ENCODE measurements at places on chromosomes 11 and 22.
A peak's percentile ranks its signal among the peaks of the same experiment; 100 is the strongest.

DNA sequence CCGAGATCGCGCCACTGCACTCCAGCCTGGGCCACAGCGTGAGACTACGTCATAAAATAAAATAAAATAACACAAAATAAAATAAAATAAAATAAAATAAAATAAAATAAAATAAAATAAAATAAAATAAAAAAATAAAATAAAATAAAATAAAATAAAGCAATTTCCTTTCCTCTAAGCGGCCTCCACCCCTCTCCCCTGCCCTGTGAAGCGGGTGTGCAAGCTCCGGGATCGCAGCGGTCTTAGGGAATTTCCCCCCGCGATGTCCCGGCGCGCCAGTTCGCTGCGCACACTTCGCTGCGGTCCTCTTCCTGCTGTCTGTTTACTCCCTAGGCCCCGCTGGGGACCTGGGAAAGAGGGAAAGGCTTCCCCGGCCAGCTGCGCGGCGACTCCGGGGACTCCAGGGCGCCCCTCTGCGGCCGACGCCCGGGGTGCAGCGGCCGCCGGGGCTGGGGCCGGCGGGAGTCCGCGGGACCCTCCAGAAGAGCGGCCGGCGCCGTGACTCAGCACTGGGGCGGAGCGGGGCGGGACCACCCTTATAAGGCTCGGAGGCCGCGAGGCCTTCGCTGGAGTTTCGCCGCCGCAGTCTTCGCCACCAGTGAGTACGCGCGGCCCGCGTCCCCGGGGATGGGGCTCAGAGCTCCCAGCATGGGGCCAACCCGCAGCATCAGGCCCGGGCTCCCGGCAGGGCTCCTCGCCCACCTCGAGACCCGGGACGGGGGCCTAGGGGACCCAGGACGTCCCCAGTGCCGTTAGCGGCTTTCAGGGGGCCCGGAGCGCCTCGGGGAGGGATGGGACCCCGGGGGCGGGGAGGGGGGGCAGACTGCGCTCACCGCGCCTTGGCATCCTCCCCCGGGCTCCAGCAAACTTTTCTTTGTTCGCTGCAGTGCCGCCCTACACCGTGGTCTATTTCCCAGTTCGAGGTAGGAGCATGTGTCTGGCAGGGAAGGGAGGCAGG, at the start of gene GSTP1:
Gene GSTP1, plus strand, starts transcription at position 566 of the 958 bp plus-strand sequence. Its CDS starts 32 bp downstream, at position 598.
- peak; percentile 98 for DNase-seq

DNA sequence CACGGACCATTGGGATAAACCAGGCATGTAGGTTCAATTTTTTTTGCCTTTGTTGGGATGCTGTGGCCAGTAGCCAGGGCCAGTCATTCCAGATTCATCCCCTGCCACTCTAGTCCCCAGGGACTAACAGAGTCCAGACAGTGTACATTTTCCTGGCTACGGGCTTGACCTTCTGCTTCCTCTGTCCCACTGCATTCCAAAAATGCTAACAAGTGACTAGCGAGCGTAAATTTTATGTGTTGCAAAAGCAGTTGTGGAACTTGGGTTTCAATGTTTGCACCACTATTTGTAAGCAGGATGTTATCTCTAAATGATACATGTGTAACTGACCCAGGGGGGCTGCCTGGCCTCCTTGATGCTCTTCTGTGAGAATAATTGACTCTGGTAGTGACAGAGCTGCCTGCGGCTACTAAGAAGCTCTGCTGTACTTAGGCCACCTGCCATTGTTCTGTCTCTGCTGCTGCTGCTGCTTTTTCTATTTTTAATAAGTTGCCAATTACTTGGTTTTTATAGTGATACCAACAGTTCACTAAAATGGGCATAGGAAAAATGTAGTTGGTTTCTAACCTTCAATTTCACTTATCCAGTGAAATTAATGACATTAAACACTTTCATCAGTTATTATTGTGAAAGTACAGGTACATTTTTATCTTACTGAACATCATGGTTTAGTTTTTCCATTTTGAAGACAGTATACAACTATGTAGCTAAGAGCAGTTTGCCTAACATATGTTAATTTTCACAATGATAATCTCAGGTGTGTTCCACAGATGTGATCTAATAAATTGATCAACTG, 26.8 kb downstream of the TNRC6B start:
- no peak for DNase-seq

GRCh38 chr11:87394924-87395323, 357.2 kb downstream of the TMEM135 start:
- no peak for DNase-seq

DNA sequence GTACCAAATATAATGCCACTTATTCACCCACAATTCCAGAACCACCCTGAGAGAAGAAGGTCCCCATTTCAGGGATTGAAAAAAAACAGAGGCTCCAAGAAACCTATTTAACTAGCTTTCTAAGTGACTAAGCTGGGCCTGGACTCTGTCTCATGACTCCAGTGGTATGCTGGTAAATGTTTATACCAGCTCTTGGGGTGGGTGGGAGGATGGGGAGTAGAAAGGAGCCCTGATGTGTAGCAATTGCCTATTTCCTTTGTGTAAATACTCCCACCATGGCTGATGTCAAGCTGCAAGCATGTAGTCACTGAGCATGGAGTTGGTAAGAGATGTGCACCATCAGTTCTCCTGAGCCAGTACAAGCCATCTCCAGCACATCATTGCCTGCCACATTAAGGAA, 2.8 kb downstream of the PRG3 start:
- DNase-seq = no peak

- DNase-seq = peak; percentile 93
Measured at GRCh38 chr11:71563406-71563805, 2.0 kb upstream of the KRTAP5-10 start.

GRCh38 chr11:3855808-3856491, 486 bp downstream of the STIM1 start:
- peak; percentile 73 for DNase-seq

DNA sequence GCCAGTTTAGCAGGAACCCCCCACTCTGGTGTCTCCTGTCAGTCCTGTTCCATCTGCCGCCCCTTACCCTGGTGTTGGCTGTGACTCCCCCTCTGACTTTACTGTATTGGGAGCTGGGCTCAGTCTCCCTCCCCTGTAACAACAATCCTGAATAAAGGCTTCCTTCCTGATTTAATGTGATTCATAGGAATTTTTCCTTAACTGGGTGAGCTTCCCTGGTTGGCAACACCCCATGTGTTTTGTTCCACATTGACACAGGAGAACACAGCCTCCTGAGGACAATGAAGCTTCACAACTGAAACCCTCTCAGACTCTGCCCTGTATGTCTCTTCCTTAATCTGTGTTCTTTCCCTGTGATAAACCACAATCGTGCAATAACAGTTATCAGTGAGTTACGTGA, 8.4 kb downstream of the APOL4 start:
- no peak for DNase-seq

- DNase-seq = peak; percentile 91
Measured at GRCh38 chr11:45333001-45333971, 47.1 kb upstream of the SYT13 start.

DNA sequence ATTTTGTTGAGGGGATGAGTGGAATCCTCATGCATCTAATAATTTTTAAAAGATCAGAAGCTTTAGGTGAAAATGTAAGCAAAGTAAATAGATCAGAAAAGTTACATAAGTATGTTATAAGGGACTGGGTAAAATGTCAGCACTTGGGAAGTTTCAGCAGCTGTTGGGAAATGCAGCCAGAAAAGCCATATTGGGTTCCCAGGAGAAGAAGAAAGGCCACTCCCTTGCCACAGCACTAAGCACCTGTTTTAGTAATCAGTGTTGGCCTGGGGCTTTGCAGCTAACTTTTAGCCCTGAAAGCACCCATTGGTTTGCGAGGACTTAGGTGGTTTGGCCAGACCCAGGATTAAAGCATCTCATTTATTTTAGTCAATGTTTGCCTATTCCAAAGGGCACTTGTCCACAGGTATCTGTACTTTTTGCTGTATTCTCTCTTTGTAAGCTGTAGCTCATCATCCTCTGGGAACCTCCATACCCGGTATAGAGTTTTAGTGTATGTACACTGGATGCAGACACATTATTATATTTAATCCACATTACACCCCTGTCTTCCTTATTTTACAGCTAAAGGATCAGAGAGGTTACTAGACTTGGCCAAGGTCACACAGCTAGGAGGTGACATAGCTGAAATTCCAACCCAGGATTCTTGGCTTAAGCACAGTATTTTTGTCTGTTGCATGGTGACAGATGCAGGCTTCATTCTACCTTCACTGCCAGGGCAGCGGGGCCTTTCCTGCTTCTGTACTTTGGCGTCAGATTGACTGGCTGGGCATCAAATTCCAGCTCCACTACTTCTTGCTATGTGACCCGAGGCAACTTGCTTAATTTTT, 127.7 kb upstream of the SESN3 start:
- DNase-seq = no peak

DNA sequence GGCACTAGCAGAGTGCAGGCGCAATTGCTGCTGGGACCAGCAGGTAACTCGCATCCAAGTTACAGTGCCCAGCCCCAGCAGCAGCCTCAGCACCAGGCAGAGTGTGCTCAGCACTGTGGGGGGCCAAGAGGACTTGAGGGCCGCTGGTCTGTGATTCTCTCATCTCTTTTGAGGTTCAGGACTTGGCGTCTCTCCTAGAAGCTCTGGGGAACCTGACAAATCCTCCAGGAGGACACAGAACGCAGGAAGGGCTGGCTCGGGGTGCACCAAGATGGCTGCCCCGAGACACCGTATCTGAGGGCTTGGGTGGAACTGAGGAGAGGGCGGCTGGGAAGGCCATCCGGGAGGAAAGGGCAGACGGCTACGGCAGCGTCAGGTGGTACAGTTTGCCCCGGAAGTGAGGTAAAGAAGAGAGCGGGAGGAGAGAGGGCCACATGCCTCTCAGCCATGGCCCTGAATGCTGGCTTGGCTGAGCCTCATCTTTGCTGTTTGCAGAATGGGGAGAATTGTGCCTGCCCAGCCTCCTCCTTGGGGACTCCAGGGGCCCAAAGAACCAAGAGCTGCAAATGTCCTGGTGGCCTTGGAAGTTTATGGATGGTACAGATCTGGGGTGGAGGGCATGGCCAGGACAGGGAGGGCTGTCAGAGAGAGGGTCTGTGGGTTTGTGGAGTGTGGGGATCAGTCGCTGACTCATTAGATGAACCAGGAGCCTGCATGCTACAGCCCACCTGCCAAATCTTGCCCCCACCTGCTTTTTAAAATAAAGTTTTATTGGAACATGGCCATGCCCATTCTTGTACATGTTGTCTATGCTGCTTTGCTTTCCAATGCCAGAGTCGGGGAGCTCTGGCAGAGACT, 78.0 kb downstream of the MYEOV start:
- peak; percentile 58 for DNase-seq

- peak; percentile 99 for DNase-seq
Measured at GRCh38 chr22:44309137-44309536, 3.6 kb downstream of the SHISAL1 start.

GRCh38 chr11:93842461-93842860, 8.0 kb downstream of the VSTM5 start:
- DNase-seq = peak; percentile 87

GRCh38 chr22:30315962-30316576, 10.7 kb downstream of the TBC1D10A start:
- no peak for DNase-seq

DNA sequence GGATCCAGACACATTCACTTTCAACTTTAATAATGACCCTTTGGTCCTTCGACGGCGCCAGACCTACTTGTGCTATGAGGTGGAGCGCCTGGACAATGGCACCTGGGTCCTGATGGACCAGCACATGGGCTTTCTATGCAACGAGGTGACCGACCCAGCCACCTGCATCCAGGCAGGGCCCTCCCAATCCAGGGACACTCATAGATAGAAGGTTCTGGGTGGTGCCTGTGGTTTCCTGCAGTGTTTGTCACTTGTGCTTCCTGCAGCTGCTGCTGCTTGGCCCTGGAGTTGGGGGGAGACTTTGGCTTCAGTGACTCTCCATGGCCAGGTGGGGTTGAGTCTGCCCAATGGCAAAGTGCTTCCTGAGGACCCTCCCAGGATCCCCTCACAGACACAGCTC, 7.3 kb downstream of the APOBEC3B start:
- DNase-seq = no peak

GRCh38 chr11:31645747-31646146, 136.2 kb downstream of the ELP4 start:
- peak; percentile 1 for DNase-seq

GRCh38 chr11:69841859-69842698, 22.9 kb upstream of the FGF3 start:
- DNase-seq = peak; percentile 10

DNA sequence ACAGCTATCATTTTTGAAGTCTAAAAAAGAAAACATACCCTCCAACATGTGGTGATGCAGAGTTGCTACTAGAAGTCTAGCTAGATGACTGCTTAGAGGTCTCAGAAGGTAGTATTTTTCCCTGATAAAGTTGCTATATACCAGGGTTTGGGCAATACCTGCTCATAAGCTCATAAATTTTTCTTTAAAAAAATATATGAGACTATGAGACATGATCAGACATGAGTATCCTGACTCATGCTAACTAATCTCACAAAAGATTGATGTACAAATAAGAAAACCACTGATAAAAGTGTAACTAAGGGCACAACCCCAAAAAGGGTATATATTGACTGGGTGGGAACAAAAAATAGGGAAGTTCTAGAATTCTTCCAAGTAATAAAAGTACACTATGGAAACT, 740.9 kb downstream of the METTL15 start:
- no peak for DNase-seq

GRCh38 chr22:39652990-39653786, 82.6 kb downstream of the CACNA1I start:
- peak; percentile 84 for DNase-seq

- DNase-seq = no peak
Measured at GRCh38 chr11:111107501-111107900, 138.0 kb upstream of the POU2AF2 start.

DNA sequence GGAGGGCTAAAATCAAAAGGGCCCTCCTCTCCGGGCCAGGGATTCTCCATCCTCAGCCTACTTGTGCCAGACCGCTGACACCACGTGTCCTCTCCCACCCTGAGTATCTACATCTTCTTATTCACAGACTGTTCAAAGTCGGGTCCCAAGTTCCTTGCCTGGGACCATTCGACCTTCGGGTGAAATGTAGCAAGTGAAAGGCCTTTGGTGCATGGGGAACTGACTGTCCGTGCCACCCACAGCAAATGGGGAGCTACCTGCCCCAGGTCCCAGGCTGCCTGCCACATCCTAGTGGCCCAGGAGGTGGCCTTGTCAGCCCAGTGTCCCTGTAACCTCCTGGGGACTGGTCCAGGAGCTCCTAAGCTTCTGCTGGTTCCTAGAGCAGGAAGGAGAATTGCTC, 67.3 kb downstream of the RTL6 start:
- no peak for DNase-seq

Data from osteoblast (primary cell).